ENCODE measurements at places on chromosomes 12 and 14.

DNA sequence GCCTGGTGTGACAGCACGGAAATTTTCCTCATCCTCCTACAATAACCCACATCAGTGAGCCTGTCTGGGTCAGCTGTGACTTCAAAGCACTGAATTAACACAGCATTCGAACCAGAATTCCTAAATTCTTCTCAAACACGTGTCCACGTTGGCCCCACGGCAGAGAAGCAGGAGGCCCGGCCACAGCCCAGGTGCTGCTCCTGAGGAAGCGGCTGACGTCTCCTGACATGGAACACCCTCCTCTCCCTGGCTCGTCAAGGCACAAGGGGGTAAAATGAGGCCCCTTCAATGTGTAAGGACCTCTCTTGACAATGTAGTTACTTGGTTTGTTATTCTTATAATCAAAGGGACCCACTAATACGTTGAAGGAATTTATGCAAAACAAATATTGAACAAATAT lies 156.3 kb upstream of the GSC start:
- no peaks in the 10 kb centered on the region for H3K27me3 ChIP-seq
- H3K4me1 ChIP-seq = no peaks in the 10 kb centered on the region
- no peaks in the 10 kb centered on the region for H3K36me3 ChIP-seq
- no peak overlapping the region for H3K4me3 ChIP-seq

- no peaks in the 10 kb centered on the region for H3K36me3 ChIP-seq
- DNase-seq = no peak
- H3K27ac ChIP-seq = no peak overlapping the region
- H3K4me3 ChIP-seq = no peak overlapping the region
- no peaks in the 10 kb centered on the region for H3K27me3 ChIP-seq
These were observed 170.6 kb upstream of the CCDC196 start for GRCh38 chr14:66315548-66315947.

DNA sequence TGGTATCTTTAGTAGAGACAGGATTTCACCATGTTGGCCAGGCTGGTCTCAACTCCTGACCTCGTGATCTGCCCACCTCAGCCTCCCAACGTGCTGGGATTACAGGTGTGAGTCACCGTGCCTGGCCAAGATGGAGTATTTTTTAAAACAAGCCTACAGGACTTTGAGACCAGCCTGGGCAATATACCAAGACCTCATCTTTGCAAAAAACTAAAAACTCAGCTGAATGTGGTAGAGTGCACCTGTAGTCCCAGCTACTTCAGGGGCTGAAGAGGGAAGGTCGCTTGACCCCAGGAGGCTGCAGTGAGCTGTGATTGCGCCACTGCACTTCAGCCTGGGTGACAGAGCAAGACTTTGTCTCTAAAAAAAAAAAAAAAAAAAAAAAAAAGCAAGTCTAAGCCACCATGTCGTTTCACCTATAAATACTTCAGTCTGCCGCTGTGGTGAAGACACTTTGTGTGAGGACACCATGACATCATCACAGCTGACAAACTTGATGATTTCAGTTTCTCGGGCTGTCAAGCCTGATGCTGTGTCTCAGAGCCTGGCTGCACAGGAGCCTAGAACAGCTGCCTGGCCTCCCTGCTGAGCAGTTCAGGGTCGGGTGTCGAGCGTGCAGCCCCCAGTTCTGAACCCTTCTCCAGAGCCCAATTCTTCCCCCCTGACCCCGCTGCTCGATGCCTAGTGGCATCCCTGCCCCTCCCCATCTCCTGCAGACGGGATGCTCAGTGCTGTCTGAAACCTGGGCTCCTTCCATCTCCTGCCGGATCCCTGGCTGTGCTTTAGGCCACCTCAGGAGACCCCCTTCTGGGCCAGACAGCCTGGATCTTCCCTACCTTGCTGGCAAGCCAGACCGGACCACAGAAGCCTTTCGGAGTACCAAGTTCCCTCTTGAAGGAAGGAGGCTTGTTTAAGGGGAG lies 119.2 kb upstream of the EVL start:
- no peaks in the 10 kb centered on the region for H3K36me3 ChIP-seq
- peaks cover 9% of the 10 kb centered on the region for H3K4me1 ChIP-seq
- H3K27me3 ChIP-seq = peaks cover 16% of the 10 kb centered on the region

DNA sequence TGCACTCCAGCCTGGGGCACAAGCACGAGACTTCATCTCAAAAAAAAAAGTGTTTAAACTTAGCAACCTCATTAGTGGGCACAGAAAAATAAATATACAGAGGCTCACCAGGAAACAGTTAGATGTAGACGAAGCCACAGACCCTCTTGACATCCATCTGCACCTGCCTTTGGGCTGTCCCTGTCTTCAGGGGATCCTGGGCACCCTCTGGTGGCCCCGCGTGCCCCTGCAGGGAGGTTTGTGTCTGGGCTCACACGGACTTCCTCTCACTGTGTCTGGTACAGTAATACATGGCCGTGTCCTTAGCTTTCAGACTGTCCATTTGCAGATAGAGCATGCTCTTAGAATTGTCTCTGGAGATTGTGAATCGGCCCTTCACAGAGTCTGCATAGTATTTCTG lies 916.5 kb downstream of the TMEM121 start:
- no peaks in the 10 kb centered on the region for H3K27me3 ChIP-seq
- no peak for DNase-seq
- no peaks in the 10 kb centered on the region for H3K4me1 ChIP-seq
- no peak overlapping the region for H3K27ac ChIP-seq
- H3K4me3 ChIP-seq = no peak overlapping the region
- no peaks in the 10 kb centered on the region for H3K36me3 ChIP-seq

GRCh38 chr12:80936642-80937390 lies 918 bp downstream of the LIN7A start:
- peak overlapping the region; percentile 72 for H3K4me3 ChIP-seq
- peak overlapping the region; percentile 91 for H3K27ac ChIP-seq
- H3K4me1 ChIP-seq = peaks cover 53% of the 10 kb centered on the region
- no peaks in the 10 kb centered on the region for H3K27me3 ChIP-seq
- H3K36me3 ChIP-seq = no peaks in the 10 kb centered on the region

DNA sequence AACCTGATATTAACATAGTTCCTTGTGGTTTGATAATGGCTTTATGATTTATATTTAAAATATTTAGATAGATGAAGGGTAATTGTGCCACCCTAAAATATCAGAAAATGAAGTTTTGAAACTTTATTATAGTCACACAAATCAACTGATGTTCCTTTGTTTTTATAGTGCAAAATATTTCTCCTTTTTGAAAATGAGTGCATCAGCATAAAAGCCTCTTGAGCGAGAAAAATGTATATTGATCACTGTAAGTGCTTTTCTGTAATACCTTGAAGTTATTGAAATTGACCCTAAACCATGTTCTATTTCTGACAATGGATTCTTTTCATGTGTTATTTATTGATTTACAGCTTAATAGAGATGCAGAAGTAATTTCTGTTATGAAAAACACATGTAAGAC lies 35.0 kb downstream of the LRFN5 start:
- H3K36me3 ChIP-seq = no peaks in the 10 kb centered on the region
- H3K27ac ChIP-seq = no peak overlapping the region
- no peaks in the 10 kb centered on the region for H3K4me1 ChIP-seq
- no peaks in the 10 kb centered on the region for H3K27me3 ChIP-seq
- H3K4me3 ChIP-seq = no peak overlapping the region
- no peak for DNase-seq

- H3K4me3 ChIP-seq = no peak overlapping the region
- no peak for DNase-seq
- H3K27ac ChIP-seq = no peak overlapping the region
- H3K36me3 ChIP-seq = peaks cover 92% of the 10 kb centered on the region
These were observed 15.3 kb downstream of the DYNC1H1 start for GRCh38 chr14:101979666-101980065.

- no peaks in the 10 kb centered on the region for H3K36me3 ChIP-seq
- peaks cover 49% of the 10 kb centered on the region for H3K4me1 ChIP-seq
- no peak for DNase-seq
- H3K27me3 ChIP-seq = no peaks in the 10 kb centered on the region
These were observed 15.5 kb upstream of the HDAC7 start for GRCh38 chr12:47835006-47835830.

DNA sequence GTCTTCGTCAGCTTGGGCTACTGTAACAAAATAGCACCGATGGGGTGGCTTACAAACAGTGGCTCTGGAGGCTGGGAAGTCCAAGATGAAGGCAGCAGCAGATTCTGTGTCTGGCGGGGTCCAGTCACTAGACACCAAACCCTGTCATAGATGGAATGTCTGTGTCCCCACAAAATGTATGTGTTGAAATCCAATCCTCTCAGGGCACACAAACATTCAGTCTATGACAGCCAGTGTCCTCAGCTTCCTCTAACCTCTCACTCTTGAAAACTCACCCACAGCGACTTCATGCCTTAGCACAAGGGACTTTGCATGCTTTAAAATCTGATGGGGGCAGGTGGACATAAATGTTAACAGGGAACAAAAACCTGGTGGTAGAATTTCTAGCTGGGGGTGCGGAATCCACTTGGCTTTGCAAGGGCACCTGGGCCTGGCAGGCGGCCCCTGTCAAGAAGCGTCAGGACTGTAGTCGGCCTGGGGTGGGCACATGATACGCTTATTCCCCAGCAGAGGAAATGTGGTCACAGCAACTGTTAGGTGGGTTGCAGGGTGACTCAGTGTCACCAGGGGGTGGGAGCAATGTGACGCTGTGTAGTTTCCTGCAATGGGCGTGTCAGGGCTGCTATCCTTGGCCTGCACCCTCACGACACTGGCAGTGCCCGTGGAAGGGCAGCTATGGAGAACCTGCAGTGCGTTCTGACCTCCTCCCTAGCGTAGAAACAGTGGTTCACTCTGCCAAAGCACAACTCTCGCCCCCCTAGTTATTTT lies 17.7 kb downstream of the RIN3 start:
- H3K4me1 ChIP-seq = peaks cover 36% of the 10 kb centered on the region
- H3K4me3 ChIP-seq = no peak overlapping the region
- DNase-seq = peak; percentile 85
- H3K27ac ChIP-seq = peak overlapping the region; percentile 33
- no peaks in the 10 kb centered on the region for H3K27me3 ChIP-seq
- H3K36me3 ChIP-seq = no peaks in the 10 kb centered on the region

GRCh38 chr14:73465823-73466532 lies 7.6 kb upstream of the NUMB start:
- H3K36me3 ChIP-seq = no peaks in the 10 kb centered on the region
- H3K27ac ChIP-seq = peak overlapping the region; percentile 89
- H3K4me3 ChIP-seq = peak overlapping the region; percentile 76
- no peaks in the 10 kb centered on the region for H3K27me3 ChIP-seq

All from CD14-positive monocyte (primary cell).